Hepatocyte (in vitro differentiated cells): ENCODE measurements at places on chromosomes 7 and 10. TPM values are rescaled to one million over a fixed set of nuclear protein-coding genes. Genes with fewer than 3 reads are reported as not detected.

The PANK1 gene
- 21.6 and 22.2 TPM in 2 replicates for polyA plus RNA-seq

The AGAP5 gene
- 1.9 and 2.4 TPM in 2 replicates for polyA plus RNA-seq

The OR13A1 gene
- not detected in 2 replicates for polyA plus RNA-seq

The H2BK1 gene
- polyA plus RNA-seq, result not detected in 2 replicates

The SYNPO2L gene
- 0.40 TPM in 1 of 2 replicates, not detected in the other for polyA plus RNA-seq

The LRRC18 gene
- polyA plus RNA-seq, result not detected in 2 replicates
